Left ventricle myocardium inferior (tissue), 1 donor: ENCODE measurements at places on chromosomes 6 and 20. TPM values are rescaled to one million over a fixed set of nuclear protein-coding genes. Genes with fewer than 3 reads are reported as not detected.
A peak's percentile ranks its signal among the peaks of the same experiment; 100 is the strongest.

The TINAG gene
- total RNA-seq = 0.41 TPM

The OXT gene
- not detected for total RNA-seq

GRCh38 chr20:19453862-19454261, 241.4 kb downstream of the SLC24A3 start:
- no peak for DNase-seq

DNA sequence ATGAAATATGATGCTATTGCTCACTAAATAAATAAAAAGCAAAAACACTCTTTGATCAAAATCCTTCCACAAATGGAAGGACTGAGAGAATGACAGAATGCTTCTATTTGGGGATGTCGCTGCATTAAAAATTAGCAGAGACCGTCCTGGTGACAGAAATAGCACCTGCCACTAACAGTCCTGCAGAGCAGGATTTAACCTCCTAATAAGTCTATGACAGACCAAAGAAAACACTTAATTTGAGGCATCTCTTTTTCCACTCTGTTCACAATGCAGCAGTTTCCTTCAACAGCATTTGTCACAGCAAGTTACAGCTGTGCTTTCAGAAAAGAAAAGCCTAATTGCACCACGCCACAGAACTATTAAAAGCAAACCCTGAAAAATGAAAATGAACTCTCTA, 140.6 kb upstream of the BEND6 start:
- DNase-seq = no peak

DNA sequence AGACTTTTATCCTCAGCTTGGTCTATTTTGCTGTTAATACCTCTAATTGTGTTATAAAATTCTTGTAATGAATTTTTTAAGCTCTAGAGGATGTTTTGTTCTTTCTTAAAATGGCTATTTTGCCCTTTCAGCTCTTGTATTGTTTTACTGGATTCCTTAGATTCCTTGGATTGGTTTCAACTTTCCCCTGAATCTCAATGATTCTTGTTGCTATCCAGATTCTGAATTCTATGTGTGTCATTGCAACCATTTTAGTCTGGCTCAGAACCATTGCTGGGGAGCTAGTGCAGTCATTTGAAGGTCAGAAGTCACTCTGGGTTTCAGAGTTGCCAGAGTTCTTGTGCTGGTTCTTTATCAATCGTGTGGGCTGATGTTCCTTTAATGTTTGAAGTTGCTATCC, 37.1 kb downstream of the OTOR start:
- DNase-seq = no peak

DNA sequence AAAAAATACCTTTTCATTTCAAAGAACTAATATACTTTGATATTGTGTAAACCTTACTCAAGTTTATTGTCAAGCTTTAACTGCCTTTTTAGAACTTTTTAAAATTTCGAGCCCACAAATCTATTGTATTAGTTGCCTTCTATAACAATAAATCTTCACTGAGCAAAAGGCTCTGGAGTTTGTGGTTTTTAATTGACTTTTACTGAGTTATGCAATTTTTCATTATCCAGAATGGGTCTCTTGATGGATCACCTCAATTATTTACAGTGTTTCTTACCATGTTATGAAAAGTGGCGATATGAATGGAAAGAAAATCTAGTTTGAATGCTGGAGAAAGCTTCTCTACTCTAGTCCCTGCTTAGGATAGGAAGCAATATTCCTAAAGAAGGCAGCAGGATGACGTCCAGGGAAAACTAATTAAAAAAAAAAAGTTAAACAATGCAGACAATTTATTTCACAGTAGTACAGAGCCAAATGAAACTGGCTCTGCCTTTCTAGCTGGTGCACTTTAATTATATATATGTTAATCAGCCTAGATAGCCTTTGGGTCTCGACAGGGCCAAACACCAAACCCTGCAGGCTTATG, 5.0 kb downstream of the ID4 start:
- no peak for DNase-seq

The ZNF391 gene
- total RNA-seq = 1.3 TPM

The CDSN gene
- total RNA-seq = not detected

- DNase-seq = peak; percentile 14
Measured at GRCh38 chr20:33647603-33648395, 14.3 kb upstream of the C20orf144 start.

The DCBLD1 gene
- 5.5 TPM for total RNA-seq

The PDRG1 gene
- total RNA-seq = 10.4 TPM

The ETV7 gene
- not detected for total RNA-seq

DNA sequence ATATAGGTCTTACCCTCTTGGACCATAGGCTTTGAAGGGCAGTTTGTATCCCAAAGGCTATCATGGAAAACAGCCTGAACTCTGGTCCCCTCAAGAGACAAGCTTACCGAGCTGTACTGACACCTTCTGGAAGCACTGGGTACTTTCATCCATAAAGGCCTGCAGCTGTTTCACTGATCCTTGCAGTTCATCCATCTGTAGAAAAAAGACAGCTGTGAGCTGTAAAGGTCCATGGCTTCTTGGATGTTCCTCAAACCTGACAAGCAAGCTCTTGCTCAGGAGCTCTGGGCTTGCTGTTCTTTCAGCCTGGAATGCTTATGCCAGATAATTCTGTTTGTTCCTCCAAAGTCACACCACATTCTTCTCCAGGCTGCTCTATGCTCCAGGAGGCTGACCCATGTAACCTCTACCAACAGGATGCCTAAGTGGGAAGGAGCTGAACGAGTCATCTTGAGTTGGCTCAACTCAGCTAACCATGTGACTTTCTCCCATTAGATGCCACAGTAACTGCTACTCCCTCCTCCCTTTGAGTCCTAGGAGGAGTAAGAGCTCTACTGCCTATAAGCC, 8.8 kb upstream of the NDRG3 start:
- no peak for DNase-seq

DNA sequence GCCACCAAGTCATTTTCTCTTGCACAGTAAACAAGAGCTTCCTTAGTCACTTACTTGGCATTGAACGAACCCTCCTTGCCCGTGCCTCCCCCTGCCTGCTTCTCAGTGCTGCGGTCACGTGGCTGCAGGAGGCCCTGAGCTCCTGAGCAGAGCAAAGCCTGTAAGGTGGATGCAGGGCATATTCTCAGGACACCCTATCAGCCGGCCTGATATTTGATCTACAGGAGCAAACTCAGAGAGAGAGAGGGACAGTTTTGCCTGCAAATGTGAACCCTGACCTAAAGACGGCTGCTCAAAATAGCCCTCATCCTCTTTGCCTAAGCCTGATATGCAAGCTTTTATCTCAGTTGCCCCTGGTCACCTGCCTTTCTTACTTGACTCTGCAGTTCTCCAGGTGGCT, 93.0 kb upstream of the POPDC3 start:
- DNase-seq = no peak

DNA sequence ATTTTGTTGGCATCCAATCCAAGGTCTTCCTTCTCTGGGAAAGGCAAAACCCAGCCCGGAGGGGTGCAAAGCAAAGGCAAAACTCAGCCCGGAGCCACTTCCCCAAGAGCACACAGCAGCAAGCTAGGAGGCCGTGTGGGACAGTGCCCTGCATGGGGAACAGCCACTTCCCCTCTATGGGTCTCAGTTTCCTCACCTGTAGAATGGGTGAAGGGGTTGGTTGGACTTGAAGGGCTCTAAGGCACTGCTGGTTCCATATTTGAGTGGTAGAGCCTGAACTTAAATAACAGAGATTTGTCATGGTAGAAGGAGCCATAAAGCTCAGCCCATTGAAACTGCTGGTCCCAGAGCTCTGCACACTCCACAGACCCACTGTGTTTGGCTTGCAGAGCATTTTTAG, 51.3 kb upstream of the CCDC167 start:
- DNase-seq = no peak

The GRIK2 gene
- 11.3 TPM for total RNA-seq
